NCI-H1105 (cell line): ENCODE measurements at places on chromosomes 6 and 20.

DNA sequence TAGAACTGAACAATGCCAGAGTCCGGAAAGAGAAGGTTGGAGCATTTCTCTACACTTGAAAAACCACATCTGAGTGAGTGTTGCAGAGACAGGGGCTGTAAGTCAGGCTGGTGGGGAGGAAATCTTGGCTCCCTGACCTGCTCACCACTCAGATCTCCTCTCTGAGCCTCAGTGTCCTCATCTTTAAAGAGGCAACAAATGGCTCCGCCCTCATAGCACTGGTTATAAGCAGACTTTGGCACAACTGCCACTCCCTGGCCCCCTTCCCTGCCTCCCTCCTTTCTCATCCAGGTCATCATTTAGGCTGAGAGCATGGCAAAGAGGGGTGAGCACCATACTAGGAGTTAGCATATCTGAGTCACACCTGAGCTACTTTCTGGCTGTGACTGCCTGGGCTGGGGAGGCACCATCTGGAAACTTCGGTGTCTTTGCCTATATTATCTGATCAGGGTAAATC, 10.6 kb downstream of the SIRPG start:
- no peak for DNase-seq

DNA sequence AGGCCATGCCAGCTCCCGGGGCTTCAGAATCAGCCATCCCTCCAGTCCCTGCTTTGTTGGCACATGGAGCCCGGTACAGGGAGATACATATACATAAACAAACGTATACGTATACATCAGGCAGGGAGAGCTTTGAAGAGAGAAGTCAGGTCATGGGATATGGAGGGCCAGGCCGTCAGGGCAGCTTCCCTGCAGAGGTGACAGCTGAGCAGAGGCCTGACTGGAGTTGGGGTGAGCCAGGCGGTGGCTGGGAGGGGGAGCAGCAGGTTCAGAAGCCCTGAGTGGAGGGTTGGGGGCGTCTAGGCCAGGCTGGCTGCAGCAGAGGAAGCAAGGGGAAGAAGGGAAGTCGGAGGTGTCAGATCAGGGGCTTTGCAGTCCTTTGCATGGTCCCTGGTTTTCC, 61.7 kb downstream of the STK35 start:
- DNase-seq, result no peak

- DNase-seq, result no peak
Observed at GRCh38 chr6:7216941-7217621, 95.9 kb downstream of the SSR1 start.

GRCh38 chr6:84763003-84763885, 1.2 kb downstream of the TBX18 start:
- DNase-seq, result peak; percentile 25

- no peak for DNase-seq
Observed at GRCh38 chr20:46063652-46064054, 26.1 kb downstream of the NCOA5 start.

DNA sequence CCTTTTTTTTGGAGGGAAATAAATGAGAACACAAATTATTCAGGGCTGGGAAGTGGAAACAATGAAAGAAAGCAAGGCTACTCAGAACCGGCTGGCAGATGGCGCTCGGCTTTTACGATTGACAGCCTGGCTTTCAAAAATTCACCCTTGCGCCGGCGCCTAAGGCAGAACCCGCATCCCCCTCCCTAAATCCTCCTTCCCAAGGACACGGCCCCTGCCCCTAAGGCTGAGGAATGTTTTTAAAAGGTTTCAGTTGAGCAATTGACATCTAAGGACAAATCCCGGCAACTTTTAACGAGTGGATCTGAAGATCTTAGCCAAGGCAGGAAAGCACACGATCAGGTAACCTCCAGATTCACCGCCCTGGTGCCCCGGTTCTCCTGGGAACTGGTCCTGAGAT, 16.3 kb downstream of the GNAS start:
- no peak for DNase-seq

DNA sequence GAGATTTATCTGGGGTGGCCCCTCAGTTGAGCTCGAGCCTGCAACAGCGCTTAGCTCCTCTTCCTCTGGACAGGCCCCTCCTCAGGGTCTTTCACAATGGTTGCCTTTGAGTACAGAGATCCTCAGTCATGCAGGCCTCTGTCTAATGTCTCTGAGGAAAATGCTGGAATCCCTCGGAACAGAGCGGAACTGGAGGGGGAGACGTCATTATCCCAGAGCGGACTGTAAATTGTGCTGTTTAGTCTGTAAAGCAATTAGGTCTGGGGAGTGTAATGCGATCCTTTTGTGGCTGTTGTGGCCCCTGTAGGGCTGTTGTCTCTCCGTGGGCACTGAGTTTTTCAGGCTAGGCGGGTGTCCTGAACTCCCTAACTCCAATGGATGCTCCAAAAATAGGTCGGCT, 15.0 kb upstream of the DAAM2 start:
- no peak for DNase-seq

GRCh38 chr6:35483893-35484645, 12.8 kb downstream of the TEAD3 start:
- DNase-seq, result no peak

DNA sequence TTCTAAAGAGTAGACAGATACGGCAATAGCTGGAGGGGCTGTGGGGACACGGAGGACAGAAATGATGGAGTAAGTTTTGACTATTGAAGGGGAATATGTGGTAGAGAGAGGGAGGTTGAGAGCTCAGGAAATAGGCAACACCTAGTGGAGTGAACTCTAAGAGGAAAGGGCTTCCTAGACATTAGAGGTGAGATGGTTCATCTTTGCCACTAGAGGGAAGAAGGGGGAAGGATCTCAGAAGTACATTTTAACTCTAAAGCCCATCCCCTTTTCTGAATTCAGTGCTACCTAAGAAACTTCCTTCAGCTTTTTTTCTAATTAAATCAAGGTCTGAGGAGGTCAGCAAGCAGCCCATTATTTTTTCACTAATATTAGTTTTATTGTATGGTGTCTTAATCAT, 689.4 kb upstream of the MAP3K7 start:
- DNase-seq, result no peak

DNA sequence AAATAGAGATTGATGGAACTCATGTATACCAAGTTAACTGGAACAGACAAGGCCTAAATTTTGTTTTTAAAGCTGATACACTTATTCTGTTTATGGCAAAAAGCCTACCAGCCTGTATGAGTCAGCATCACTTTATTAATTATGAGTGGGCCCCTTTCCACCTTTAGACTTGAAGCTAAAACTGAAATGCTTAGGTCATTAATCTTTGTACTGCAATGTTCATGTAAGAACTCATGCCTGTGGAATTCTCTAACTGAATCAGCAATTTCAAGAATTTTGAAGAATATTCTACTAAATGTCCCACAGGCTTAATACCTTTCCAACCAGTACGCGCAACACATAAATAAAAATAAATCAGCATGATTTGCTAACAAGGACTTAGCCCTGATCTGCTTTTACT, 140.2 kb upstream of the PHACTR1 start:
- DNase-seq, result no peak

DNA sequence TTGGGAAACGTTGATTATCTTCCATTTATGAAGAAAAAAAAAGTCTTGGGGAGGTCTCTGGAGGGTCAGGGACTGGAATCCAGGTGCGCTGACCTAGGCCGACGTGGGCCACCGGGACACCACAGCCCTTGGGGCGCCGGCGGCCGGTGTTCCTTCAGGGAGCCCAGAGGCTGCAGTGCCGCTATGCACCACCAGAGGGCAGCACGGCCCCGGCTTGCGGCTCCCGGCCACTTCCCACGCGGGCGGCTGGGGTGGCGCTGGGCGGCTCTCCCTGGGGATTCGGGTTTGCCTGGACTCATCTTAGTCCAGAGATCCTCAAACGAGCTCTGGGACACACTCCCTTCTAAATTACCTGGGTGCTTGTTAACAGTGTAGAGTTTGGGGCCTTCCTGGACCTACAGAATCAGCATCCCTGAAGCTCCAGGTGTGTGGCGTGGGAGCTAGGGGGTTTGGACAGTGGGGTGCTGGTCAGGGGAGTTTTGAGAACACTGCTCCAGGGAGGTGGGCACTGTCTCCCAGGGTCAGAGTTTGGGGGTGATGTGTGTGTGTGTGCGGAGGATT, 23.0 kb upstream of the GTSF1L start:
- DNase-seq, result peak; percentile 63

DNA sequence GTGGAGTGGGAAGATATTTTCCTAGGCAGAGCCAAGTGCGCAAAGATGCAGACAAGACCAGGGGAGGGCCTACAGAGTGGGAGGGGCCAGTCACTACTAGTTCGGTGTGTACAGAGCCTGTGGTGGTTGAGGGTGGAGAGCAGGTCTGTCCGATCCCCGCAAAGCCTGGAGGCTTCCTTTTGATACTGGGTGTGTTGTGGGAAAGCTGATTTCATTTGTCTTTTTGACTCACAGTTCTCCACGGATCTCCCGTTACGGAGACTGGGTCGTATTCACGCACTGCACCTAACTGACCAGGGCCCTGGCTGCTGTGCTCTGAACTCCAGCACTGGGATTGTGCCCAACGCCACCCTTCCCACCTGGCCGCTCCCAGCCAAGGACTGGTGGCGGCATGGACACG, 1.4 kb upstream of the TIAM2 start:
- no peak for DNase-seq

GRCh38 chr6:131861381-131861780, 53.6 kb downstream of the ENPP1 start:
- DNase-seq, result no peak
